ENCODE measurements at places on chromosomes 3 and 15.

- no peak for DNase-seq
Measured at GRCh38 chr15:47388299-47388698, 329.0 kb upstream of the SEMA6D start.

- no peak for DNase-seq
Measured at GRCh38 chr15:91980502-91981267, 127.2 kb downstream of the SLCO3A1 start.

DNA sequence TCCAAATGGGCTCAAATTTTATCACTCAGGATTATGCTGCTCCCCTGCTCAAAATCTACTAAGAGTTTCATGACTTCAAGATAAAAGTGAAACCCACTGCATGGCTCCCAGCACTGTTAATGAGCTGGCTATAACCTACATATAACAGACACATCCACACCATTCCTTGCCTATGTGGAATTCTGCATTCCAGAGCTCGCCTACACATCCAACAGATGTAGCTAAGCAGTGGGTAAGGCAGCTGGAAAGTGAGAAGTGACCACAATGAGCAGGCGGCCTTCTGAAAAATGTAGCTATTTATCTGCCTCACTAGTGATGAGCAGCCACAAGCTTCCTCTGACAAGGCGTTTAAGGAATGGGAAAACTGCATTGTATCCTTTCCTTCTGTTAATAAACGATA is 92.0 kb upstream of the TRIM42 start:
- no peak for DNase-seq

- no peak for DNase-seq
Measured at GRCh38 chr3:195133462-195133861, 137.5 kb downstream of the XXYLT1 start.

DNA sequence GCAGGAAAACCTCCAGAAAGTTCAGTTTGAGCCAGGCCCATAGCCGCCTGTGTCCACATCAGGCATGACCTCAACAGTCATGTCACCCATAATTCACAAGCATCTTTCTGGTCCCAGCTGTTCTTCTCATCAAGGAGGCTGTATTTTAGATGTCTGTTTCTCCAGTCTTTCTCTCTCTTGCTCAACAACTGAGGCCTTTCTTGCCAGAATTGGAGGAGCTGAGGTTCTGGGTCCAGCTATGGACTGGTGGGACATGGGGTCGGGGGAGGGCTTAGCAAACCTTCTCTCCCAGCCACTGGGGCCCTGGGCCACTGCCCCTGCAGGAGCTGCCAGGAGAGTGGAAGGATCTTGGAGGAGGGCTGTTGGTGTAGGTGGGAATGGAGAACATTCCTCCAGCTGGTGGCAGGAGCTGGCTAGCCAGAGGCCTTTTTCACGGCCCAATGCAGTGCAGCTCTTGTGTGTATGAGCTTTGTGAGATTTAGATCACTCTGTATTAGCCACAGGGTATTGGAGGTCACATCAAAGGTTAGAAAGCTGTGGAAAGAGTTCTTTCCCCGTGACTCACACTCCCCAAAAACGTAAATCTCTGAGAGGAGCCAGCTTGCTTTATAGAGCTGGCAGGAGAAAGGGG is 23.5 kb downstream of the MAGEF1 start:
- DNase-seq: no peak

DNA sequence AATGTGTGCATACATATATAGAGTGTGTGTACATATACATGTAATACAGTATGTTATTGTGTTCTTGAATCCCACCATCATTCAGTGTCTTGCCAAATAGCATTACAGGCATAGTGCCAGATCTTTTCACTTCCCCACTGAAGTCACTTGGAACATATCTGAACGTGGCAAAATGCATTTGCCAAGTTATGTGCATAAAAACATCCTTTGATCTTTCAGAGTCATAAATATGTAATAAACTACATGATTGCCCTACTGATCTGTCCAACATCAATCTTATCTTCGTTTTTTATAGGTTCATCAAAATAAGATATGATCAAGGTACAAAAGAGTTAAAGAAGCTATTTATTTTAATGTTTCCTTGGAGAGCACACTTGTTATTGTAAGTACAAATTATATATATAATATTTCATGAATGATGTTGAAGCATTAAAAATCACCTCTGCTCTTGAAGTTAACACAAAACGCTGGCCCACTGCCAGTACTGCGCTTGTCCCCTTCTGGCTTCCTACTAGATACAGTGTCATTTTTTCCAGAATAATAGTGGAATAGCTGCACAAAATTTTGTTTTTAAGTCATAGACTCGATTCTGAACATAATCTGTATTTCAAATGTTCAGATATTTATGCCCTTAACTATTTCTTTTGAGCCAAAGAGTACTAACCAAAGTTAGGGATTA is 549.5 kb upstream of the ARRDC4 start:
- DNase-seq: no peak

DNA sequence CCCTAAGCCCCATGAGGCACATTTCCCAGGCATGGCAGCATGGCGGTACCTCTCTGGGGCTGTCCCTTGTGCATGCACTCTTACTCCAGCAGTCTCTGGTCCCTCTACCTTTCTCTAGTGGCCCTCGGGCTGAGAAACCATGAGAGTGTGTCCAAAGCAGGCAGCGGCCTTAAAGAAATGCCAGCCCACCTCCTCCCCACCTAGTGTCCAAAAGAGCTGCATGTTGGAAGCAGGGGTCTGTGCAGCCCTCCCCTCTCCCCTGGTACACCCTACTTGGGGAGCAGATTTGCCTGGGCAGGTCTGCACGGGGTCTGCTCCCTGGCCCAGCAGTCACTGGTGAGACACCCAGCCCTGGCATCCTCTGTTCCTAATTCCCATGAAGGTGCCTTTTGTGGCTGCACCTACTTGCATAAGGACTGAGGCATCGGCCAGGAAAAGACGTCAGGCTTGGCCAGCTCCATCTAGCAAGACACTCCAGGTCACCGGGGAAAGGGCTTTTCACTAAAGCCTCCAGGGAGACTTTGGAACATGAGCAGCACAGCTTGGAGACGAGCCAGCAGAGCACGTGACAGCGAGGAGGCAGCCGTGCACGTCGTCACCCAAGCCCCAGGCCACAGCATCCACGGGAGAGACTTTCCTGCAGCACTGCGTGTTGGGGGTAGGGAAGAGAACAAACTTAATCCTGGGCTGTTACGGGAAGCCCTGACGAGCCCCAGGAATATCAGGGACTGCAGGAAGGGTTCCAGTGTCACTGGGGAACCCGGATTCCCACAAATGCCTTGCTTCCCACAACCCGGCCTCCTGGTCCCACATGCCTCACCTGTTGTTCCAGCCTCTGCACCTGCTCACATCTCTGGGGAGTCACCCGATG is 38.8 kb downstream of the TM2D3 start:
- no peak for DNase-seq

DNA sequence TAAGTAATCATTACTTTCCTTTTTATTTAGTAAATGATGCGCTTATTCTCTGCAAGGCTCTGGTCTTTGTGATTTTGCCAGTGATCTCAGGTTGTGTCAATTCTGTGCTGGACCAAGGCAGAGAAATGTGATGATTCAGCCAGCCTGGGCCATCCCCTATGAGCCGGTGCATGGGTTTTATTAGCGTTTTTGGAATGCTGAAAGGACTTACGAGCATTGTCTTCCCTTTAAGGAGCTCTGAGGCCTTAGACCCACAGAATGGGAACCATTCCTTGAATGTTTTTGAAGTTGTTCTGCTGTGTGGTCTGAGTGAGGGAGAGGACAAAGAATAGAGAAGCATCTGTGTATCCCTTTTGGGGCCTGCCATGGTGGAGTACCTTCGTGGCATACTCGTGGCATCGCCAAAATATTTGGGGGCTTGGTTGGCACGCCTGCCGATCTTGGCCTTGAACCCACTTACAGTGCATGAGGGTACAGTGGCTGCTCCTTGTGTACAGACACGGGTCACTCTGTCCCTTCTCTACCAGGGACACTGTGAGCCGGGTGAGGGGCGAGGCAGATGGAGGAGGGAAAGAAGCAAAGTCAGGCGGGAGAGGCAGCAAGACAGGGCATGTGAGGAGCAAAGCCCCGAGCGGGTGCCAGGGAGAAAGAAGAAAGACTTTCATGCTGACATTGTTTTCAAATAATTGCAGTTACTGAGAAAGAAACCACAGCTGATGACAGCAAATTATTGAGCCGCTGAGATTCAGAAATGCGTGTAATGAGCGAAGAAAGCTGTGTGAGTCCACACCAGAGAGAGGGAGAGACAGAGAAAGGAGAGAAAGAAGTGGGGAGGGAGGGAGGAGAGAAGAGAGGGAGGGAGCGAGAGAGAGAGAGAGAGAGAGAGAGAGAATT is 269.4 kb upstream of the RGMA start:
- no peak for DNase-seq

GRCh38 chr15:37900326-37901221 is 33.9 kb upstream of the TMCO5A start:
- DNase-seq: no peak

- DNase-seq: no peak
Measured at GRCh38 chr3:16417945-16418739, 95.4 kb downstream of the RFTN1 start.
